Spleen (tissue), 13 donors: ENCODE measurements at places on chromosomes 5 and 9. TPM values are rescaled to one million over a fixed set of nuclear protein-coding genes. Genes with fewer than 3 reads are reported as not detected.

DNA sequence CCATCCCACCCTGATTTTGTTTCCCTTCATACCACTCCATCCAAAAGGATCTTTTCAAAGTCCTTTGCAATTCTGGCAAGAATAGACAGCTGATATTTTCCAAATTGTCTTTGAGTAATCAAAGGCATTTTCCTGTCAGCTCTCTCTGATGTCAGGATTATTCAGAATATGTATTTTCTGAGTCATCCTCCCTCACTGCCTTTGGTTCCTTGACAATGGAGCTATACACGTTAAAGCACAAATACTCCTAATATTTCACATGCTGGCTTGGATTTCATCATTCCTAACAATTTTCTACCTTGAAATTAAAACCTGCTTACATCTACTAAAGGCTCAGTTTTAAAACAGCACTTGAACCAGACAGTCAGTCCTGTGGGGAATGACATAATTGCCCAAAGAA is 379.4 kb downstream of the GADD45G start:
- no peak for DNase-seq

DNA sequence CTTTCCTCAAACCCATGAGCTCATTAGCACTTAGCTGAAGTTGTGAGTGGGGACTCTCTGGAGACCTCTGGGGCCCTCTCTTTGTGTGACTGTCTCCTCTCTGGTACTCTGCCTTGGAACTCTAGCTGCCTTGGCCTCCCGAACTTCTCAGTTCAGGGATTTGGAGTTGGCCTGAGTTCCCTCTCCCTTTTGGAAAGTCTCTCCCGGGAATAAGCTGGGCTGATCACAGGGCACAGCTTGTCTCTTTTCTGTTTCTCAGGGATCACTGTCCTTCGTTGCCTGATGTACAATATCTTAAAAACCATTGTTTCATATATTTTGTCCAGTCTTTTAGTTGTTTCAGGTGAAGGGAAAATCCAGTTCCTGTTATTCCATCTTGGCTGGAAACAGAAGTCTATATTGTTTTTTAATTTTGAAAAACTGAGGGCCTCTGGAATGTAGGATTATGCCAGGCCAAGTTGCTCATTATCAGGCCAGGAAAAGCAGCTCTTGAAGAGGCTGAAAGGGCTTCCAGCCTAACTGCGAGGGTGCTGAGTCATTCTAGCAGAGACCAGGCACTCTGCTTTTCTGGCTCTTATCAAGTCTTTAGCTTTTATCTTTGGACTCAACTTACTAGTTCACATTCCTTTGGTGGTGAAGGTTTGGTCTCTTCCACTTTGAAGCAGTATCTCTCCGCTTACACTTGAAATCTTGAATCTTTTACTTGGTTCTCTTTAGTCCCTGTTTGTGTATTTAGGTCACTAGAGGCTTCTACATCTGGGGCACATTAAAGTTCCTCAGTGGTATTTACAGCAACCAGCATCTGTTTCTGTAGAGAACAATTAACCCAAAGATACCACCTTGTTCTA is 8.4 kb upstream of the RGS3 start:
- no peak for DNase-seq

DNA sequence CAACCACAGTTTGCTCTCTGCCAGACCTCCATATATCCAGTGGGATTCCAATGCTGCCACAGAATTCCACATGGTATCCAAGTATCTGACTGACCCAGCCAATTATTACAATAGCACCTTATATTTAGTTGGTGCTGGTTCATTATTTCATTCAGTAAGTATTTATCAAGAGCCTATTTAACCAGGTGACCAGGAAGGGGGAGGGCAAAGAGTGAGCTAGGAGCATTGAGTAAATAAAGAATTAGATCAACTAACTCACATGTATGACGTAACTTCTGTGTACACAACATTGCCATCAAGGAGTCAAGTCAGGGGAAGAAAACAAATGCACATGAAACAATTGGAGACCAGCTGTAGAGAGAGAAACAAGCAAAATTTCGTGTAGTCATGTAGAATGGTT is 207.1 kb upstream of the PAPPA start:
- DNase-seq: no peak

GRCh38 chr5:138533973-138534941 is 8.8 kb downstream of the ETF1 start:
- no peak for DNase-seq

DNA sequence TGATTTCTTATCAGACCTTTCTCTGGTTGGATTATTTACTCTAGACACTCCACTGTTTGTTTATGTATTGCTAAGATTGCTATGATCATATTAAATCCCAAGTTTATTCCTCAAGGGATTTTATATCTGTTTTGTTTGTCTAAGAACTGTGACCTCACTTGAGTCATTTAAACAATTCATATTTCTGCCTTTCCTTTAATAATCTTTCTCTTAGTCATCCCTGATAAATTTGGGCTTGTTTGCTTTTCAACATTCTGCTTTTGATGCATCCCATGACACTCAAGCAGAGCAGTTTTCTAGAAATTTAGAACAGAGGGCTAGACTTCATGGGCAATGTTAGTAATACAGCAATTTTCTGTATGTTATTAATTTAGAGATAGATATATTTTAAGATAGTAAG is 231.6 kb upstream of the TNC start:
- DNase-seq: no peak

DNA sequence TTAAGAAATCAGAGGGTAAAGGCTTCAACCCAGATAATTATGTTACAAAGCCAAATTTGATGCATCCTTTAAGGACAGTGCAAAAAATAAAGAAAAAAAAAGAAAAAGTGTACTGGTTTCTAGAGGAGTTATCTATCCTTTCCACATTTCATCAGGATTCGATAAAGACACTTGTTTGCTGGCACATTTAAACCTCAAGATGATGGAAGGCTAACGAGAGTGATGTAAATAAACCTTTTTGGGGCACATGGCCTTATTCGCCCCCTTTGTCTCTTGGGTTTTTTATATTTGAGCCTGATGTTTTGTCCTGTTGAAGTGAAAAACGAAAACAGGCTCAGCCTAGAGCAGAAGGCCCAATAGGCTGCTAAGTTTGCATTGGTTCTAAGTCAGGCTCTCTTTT is 416.5 kb downstream of the TAF11L14 start:
- no peak for DNase-seq

DNA sequence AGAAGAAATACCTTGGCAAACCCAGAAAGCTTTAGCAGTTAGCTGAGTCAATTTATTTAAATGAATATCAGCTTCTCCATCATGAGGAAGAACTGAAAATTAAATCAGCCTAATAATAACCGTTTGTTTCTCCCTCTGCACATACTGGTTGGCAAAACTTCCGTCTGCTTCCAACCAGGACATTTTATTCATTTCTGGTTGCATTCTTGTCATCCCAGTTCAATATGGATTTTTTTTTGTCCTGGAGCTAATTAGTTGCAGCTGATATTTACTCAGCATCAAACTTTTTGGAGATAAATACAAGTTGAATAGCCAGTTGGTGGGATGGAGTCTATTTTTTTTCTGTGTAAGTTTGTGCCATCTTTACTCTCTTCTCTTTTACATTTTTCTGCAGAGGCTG is 126.5 kb upstream of the GDNF start:
- DNase-seq: no peak

GRCh38 chr5:115941051-115941675 is 21.1 kb upstream of the LVRN start:
- DNase-seq: no peak

DNA sequence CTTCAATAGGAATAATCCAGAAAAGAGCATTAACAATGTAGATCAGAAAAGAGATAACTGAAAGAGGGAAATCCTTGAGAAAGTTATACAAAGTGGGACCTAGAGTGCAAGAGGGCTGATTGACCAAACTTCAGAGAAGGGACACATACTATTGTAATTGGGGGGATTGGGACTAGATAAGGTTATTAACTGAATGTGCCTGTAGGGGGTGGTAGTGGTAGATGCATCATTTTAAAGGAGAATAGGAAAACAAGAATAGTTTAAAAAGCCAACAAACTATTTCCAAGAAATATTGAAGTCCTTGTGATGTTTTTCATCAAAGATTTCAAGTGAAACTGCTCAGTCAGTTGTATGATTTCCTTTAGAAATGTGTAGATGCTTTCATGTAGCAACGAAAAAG is 468.5 kb downstream of the TAF11L14 start:
- no peak for DNase-seq

GRCh38 chr5:171080186-171080938 is 218.5 kb downstream of the RANBP17 start:
- DNase-seq: no peak

- DNase-seq: no peak
Measured at GRCh38 chr9:17894501-17895160, 315.8 kb downstream of the SH3GL2 start.

GRCh38 chr5:83957188-83957587 is 236.5 kb upstream of the HAPLN1 start:
- no peak for DNase-seq

DNA sequence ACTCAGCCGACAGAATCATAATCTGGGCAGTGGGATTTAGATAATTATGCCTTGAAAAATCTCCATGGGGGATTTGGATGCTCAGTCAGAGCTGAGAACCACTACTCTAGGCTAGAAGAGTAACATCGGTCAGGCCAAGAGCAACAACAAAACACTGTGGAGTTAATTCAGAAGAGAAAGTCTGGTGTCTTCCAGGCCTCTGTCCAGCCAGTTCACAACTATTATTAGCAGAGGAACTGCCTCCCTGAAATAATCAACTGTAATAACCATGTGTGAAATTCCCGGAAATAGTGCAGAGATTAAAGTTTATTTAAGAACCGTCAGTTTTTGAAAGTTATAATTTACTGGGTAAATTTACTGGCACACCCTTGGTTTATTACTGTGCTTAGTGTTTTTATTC is 8.2 kb upstream of the MARCHF3 start:
- DNase-seq: no peak

- no peak for DNase-seq
Measured at GRCh38 chr5:17678751-17679324, 44.6 kb downstream of the TAF11L14 start.

DNA sequence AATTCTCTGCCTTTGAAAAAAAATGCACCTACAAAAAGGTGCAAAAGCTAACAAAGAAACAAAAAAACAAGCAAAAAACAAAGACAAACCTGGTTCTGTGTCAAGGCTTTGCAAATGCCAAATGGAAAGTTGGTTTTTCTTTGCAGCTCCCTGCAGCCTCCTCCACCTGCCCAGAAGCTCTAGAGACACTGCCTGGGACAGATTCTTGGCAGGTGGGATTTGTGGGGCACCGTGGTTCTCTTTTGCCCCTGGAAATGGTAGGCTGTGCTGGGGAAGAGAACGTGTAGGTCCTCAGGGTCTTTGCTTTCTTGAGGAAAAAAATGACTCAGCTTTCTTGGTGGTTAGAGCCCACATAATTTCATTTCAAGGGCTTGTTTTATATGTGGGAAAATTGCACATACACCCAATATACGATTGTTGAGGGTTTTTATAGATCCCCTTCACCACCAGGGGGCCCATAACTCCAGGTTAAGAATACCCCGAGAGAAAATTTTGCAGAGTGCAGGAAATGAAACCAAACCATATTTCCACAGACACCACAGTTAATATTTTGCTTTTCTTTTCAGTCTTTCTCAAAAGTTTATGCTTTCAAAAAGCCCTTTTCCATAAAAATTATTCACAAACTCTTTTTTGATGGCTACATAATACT is 58.7 kb downstream of the NXNL2 start:
- DNase-seq: no peak

GRCh38 chr9:91945277-91946085 is 4.5 kb downstream of the ROR2 start:
- no peak for DNase-seq

- DNase-seq: no peak
Measured at GRCh38 chr9:73655363-73655762, 503.7 kb downstream of the ANXA1 start.

GRCh38 chr5:14588145-14588544 is 6.6 kb downstream of the OTULINL start:
- no peak for DNase-seq

GRCh38 chr9:122228568-122229484 is at the start of gene LHX6:
LHX6 (minus strand) TSS chr9:122228957; CDS start chr9:122228740, 217 bp downstream.
- no peak for DNase-seq

- DNase-seq: no peak
Measured at GRCh38 chr9:77498891-77499290, 149.2 kb downstream of the GNA14 start.

PCDHB6 gene
- 0.07 TPM for polyA plus RNA-seq

NTRK2 gene
- 0.63 TPM for polyA plus RNA-seq

PFN3 gene
- polyA plus RNA-seq: not detected

GABRA1 gene
- not detected for polyA plus RNA-seq

MLANA gene
- not detected for polyA plus RNA-seq

FOXD1 gene
- 1.1 TPM for polyA plus RNA-seq

PMPCA gene
- polyA plus RNA-seq: 38.6 TPM

FAXDC2 gene
- polyA plus RNA-seq: 4.6 TPM

PAEP gene
- polyA plus RNA-seq: not detected
